ENCODE measurements at places on chromosomes 13 and 19. TPM values are rescaled to one million over a fixed set of nuclear protein-coding genes. Genes with fewer than 3 reads are reported as not detected.

Gene ZNF560
- polyA plus RNA-seq: not detected

DNA sequence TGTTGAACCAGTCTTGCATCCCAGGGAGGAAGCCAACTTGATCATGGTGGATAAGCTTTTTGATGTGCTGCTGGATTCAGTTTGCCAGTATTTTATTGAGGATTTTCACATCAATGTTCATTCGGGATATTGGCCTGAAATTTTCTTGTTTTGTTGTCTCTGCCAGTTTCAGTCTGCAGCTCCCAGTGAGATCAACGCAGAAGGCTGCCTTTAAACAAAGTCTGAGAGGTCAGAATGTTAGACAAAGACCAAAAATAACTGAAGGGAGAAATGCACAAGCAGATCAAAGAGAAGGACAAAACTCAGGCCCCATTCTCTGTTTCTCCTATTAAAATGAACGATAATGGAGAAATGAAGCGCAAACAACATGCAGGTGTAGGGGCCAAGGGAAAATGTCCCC lies 170.4 kb downstream of the NHLRC3 start:
- no peak for DNase-seq

Gene EMC10
- polyA plus RNA-seq: 199 TPM

DNA sequence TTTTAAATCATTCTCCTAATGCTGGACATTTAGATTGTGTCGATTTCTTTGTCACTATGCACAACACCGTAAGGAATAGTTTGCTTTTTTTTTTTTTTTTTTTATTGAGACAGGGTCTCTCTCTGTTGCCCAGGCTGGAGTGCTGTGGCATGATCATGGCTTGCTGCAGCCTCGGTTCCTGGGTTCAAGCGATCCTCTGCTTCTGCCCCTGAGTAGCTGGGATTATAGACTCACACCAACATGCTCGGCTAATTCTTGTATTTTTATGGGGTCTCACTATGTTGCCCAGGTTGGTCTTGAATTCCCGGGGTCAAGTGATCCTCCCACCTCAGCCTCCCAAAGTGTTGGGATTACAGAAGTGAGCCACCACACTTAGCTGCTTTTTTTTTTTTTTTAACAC lies 86.5 kb downstream of the RYR1 start:
- no peak for DNase-seq

GRCh38 chr19:32246006-32246405 lies 99.4 kb upstream of the ZNF507 start:
- DNase-seq: no peak

Gene CEACAM20
- not detected for polyA plus RNA-seq

GRCh38 chr13:99018418-99019180 lies 40.7 kb upstream of the DOCK9 start:
- no peak for DNase-seq

Gene C13orf42
- polyA plus RNA-seq: 0.24 TPM

GRCh38 chr13:77388944-77389624 lies 62.2 kb upstream of the MYCBP2 start:
- no peak for DNase-seq

- DNase-seq: no peak
Observed at GRCh38 chr13:103104340-103104739, 38.1 kb upstream of the SLC10A2 start.

DNA sequence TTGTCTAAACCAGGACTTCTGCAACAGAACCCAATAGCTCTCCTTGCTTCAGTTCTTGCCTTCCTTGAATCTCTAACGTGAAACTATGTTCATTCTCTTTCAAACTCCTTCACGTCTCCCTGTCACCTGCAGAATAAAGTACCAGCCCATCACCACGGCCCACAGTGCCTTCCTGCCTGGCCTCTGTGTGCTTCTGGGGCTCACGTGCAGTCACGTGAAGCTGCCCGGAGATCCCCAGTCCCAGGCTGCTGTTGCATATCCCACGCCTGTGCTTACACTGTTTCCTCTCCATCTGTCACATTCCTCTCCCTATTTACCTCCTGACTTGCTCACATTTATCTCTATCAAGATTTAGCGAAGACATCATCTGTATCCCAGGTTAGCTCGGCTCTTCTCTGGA lies 102.8 kb downstream of the STARD13 start:
- DNase-seq: no peak

GRCh38 chr13:66492479-66492878 lies 737.7 kb downstream of the PCDH9 start:
- no peak for DNase-seq

Gene B3GNT3
- 2.0 TPM for polyA plus RNA-seq

DNA sequence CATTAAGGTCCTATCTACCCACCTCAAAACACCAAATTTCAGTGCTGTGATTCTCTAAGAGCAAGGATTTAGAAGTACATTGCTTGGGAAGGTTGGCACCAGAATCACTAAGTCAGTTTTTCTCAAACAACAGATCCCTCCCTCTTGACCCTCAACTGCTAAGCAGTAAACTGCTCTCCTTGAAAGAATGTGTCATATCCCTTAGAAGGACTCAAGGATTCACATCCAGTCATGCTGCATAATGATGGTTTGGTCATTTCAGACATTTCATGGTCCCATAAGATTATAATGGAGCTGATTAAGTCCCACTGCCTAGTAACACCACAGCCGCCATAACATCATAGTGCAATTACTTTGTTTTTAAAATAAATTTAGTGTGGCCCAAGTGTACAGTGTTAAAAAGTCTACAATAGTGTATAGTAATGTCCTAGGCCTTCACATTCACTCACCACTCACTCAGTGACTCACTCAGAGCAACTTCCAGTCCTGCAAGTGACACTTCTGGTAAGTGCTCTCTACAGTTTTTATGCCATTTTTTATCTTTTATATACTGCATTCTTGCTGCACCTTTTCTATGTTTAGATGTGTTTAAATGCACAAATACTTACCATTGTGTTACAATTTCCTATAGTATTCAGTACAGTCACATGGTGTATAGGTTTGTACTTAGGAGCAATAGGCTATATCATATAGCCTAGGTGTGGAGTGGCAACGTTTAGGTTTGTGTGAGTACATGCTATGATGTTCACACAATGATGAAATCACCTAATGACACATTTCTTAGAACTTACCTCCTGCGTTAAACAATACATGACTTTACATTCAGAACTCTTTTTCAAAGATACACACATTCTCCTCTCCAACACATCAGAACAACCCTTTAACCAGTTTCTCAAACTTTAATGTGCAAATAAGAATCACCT lies 15.7 kb upstream of the CCDC169 start:
- no peak for DNase-seq

Gene ENOX1
- 6.8 TPM for polyA plus RNA-seq

DNA sequence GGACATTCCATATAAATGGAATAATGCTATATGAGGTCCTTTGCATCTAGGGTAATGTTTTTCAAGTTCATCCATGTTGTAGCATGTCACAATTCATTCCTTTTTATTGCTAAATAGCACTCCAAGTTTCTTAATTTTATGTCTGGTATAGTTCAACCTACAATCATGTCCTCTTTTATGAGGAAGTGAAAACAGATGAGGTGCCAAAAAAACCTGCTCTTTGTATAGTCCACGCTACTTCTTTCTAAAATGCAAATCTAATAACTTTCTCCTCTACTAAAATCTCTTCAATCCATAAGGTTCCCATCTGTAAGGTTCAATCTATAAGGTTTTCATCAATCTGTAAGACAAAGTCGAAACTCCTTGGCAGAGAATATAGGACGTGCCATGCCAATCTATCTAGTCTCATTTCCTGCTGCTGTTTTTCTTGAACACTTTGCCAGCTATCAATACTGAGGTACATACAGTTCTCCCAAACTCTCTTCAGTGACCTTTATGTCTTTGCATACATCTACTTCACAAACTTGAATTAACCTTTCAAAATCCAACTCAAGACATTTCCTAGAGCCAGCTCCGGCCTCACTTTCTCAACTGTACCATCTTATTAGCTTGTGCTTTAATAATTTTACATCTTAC lies 33.7 kb downstream of the INTS6 start:
- DNase-seq: no peak

Gene RAB3D
- polyA plus RNA-seq: 8.3 TPM

Gene ERICH4
- polyA plus RNA-seq: 23.1 TPM

DNA sequence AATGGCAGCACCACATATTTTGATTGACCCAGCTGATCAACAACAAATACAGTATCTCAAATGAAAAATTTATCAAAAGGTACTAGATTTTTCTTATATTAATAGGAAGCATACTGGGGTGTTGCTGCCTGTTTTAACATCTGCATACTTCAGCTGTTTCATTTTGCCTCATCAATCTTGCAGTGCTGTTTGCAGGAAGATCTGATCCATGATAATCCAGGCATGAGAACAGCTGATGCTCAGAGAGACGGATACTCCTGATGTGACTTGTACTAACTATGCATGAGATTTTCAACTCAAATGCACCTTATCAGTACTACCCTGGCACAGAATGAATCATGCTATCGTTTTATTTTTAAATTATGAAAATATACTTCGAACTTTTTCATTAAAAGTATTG lies 2136.8 kb downstream of the PCDH9 start:
- DNase-seq: no peak

Gene SGCG
- polyA plus RNA-seq: not detected

DNA sequence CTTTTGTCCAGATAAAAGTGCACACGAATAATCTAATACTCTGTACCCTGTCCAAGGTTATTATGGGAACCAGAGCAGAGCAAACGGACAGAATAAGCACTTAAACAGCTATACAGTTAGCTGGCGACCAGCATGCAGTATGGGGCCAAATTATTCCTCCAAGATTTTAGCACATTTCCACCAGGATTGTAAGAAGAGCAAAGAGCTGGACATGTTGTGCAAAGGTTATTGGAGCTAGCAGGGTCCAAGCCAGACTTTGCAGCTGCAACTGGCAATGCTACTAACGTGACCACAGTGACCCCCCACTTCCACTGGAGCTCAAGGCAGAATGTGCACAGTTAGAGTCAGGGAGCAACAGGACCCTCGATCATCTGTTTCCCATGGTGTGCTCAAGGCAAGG lies 89.9 kb downstream of the COL4A1 start:
- no peak for DNase-seq

GRCh38 chr13:38636073-38636472 lies 50.8 kb upstream of the FREM2 start:
- no peak for DNase-seq

- DNase-seq: no peak
Observed at GRCh38 chr19:41324231-41324702, 14.3 kb downstream of the CCDC97 start.

- no peak for DNase-seq
Observed at GRCh38 chr19:10618846-10619245, 6.5 kb upstream of the SLC44A2 start.

- no peak for DNase-seq
Observed at GRCh38 chr19:5587661-5588060, 19.9 kb upstream of the TINCR start.

Gene KANK3
- 15.0 TPM for polyA plus RNA-seq

- DNase-seq: no peak
Observed at GRCh38 chr19:48512504-48513288, 1.1 kb upstream of the LMTK3 start.

Gene ZNF285
- polyA plus RNA-seq: 2.8 TPM

DNA sequence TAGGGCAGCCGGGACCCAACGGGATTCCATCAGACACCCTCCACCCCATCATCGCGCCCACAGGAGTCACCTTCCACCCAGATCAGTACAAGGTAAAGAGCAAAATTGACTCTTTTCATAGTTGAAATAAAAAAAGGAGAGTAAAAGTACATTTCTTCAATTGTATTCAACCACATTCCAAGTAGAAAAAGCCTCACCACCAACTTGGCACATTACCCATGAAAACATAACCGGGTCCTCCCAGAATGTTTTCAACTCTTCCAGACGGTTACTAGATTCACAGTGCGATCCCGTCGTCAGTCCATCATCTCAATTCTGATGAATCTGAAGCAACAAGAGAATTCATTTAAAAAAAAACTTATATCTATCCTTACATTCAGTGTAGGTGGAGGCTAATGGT lies 125.2 kb downstream of the RAB20 start:
- DNase-seq: no peak

- no peak for DNase-seq
Observed at GRCh38 chr13:112063807-112064206, 3.1 kb upstream of the SOX1 start.

DNA sequence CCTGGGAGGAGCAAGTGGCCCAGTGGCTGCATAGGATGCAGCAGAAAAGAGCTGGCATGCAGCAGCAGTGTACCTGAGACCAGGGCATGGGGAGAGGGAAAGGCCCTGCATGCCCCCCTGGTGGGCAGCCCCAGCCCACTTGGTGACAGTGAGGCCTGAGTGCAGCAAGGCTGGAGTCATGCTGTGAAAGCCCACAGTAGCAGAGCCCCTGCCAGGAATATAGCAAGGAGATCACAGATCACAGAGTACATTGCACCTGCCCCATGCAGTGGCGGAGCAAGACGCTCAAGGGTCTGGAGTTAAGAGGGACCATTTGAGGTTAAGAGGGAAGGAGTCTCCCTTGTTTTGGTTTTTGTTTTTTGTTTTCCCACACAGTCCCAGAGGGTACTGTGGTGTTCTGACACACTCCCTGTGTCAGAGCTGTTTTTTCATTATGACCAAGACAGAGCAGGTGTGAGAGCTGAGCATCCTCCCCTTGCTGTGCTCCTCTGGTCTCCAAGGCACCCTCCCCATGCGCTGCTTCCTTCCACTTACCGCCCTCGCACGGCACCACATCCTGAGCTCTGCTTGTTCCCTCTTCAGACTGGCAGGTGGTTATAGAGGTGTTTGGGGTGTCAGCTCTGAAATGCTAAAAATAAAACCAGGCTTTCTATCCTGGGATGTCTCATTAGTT lies 85.0 kb upstream of the UBL3 start:
- no peak for DNase-seq

Gene GJB6
- polyA plus RNA-seq: not detected

DNA sequence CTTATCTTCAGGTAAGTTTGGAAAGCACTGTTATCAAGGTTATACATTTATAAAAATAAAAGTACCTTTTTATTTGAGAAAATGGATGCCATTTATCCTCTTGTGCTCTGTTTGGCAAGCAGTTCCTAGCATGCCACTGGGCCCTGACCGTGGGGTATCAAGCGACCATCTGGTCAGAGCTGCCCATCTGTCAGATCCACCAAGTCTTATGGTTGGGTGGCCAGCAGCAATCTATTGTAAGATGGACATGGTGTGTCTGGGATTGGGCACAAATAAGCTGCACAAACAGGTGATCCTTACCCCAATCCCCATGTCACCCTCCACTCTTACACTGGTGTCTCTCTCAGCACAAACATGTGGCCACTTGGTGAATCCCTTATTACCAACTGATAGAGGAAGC lies 178.5 kb downstream of the DLEU7 start:
- no peak for DNase-seq

DNA sequence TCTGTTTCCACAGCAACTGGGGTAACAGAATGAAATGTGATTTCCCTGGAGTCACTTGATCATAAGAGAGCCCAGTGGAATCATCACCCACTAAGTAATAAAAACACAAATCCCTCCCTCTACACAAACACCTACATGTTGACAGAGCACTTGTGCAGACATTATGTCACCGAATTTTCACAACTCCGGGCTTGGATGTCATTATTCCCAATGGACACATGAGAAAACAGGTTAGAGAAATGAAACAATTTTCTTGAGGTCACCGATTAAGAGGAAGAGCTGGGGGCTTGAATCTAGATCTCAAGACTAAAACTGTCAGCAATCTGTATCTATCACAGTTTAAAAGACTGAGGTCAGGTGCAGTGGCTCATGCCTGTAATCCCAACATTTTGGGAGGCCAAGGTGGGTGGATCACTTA lies 3.1 kb downstream of the XRCC1 start:
- DNase-seq: no peak

Gene ZNF486
- polyA plus RNA-seq: 2.6 TPM

Gene C19orf67
- polyA plus RNA-seq: not detected

GRCh38 chr19:47714339-47714738 lies 1.1 kb downstream of the EHD2 start:
- no peak for DNase-seq

- DNase-seq: no peak
Observed at GRCh38 chr13:63025741-63026140, 1610.1 kb upstream of the PCDH20 start.
